Iris pigment epithelial cell (primary cell): ENCODE measurements at places on chromosomes 16 and 17.
A peak's percentile ranks its signal among the peaks of the same experiment; 100 is the strongest.

GRCh38 chr16:88815901-88816589 is 4.3 kb upstream of the APRT start:
- DNase-seq = no peak

DNA sequence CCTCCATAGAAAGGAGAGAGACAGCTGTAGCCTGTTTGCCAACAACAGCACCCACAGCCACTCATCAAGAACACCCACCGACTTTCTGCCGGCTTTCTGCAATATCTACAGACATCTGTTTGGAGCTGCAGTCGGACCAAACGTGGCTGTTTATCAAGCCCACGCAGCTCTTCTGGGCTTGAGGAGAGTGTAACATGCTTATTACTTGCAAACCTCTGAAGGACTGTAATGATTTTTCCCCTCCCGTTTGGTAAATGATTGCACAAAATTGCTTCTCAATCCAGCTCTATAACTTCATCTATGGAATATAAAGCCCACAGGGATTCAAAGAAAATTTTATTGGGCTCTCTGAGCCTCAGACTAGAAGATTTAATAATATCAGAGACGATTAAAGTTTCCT is 100.5 kb downstream of the VAT1L start:
- DNase-seq = no peak

- no peak for DNase-seq
Measured at GRCh38 chr17:31654936-31655335, 204.1 kb downstream of the COPRS start.

DNA sequence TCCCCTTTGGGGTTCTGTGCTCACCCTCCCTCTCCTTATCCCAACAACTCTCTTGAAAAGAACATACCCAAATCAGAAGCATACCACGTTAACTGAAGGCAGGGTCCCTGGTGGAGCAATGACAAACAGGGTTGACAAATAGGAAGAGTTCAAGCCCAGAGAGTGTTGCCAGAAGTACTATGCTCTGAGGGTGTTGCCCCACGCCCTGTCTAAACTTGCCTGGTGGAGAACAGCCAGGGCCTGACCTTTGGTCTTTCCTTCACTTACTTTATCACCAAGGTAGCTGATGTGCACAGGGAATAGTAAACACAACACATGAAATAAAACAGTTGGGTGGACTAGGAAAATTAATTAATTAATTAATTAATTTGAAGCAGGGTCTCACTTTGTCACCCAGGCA is 23.3 kb downstream of the ZNF75A start:
- DNase-seq = no peak

DNA sequence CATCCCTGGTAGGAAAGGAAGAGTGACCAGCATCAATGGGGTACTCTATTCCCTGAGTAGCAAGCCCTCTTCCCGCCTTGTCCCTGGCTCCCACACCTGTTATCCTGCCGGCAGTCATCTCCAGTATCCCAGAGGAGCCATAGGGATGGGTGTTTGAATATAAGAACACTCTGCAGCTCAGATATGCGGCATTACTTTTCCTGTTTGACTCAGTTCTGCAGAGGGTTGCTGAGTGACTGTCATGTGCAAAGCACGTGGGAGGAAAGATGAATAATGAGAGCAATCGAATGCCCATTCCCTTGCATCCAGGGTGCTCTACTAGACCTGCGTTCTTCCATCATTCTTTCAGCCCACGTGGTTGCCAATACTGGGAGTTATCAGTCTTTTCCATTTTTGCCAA is 115.1 kb downstream of the PRKCB start:
- no peak for DNase-seq

GRCh38 chr16:70158261-70158939 is 15.2 kb upstream of the CLEC18C start:
- no peak for DNase-seq

DNA sequence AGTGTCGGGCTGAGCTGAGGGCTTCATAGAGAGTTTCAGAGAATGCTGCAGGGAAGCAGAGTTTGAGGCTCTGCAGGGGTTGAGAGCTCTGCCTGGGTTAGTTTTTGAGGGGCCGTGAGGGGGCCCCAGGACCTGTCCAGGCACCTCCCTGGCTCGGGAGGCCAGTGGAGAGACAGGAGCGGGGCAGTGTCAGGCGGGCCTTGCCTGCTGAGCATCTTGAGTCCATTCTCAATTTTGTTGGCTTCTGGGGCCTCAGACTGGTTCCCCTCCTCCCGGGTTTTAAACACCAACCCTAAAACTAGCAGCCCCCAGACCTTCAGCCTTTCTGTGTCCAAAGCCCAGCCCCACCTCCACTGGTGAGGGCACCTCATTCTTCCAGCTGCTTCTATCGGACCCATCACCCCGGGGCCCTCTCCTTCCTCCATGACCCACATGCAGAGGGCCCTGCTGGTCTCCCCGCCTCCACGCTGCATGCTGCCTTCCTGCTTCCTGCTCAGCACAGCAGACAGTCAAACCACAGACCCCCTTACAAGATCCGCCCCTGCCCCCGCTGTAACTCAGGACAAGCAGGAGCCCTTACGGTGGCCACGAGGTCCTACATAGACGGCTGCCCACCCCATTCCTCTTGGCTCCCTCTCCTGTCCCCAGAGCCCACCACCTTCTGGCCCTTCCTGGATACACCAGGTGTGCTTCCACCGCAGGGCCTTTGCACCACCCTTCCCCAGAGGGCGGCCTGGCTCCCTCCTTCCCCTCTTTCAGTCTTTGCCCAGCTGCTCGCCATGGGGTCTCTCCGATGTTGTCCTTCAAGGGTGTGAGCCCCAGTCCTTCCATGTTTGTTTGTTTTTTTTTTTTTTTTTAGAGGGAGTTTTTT is 3.8 kb downstream of the RNF213 start:
- no peak for DNase-seq

- peak; percentile 57 for DNase-seq
Measured at GRCh38 chr17:29131814-29132682, 48.1 kb downstream of the MYO18A start.

GRCh38 chr16:56946767-56947603 is 14.8 kb upstream of the CETP start:
- no peak for DNase-seq

GRCh38 chr16:73170612-73171038 is 122.7 kb upstream of the ZFHX3 start:
- DNase-seq = no peak

DNA sequence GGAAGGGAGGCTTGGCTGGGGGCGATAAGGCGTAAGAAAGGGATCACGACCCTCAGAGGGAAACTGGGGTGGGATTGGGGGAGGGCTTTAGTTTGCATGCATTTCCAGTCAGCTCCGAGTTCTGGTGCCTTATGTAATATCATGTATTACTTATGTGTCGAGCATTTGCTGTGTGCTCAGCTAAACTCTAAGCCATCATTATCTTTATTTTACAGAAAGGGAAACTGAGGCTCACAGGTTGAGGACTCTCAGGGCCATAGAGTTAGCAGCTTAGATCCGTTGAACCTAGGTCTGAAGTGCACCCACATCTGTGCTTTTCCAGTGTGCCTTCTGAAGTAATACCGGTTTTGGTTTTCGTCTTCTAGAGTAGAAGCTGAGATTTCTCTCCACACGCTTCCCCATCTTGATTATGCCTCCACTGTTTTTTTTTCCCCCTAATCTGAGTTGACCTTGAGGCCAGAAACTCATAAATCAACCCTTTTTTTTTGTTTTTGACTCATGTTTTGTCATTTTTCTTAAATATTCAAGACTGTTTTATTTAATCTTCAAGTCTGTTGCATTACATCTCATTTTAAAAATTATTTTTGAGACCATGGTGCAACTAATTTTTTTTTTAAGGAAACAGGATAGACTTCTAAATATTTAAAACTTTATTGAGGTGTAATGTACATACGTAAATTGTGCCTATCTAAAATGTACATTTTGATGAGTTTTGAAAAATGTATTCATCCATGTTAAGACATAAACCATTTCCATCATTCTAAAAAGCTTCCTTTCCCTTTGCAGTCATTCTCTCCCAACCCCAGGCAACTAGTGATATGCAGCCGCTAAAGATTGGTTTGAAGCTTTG is 741 bp downstream of the CYB5B start:
- peak; percentile 11 for DNase-seq

DNA sequence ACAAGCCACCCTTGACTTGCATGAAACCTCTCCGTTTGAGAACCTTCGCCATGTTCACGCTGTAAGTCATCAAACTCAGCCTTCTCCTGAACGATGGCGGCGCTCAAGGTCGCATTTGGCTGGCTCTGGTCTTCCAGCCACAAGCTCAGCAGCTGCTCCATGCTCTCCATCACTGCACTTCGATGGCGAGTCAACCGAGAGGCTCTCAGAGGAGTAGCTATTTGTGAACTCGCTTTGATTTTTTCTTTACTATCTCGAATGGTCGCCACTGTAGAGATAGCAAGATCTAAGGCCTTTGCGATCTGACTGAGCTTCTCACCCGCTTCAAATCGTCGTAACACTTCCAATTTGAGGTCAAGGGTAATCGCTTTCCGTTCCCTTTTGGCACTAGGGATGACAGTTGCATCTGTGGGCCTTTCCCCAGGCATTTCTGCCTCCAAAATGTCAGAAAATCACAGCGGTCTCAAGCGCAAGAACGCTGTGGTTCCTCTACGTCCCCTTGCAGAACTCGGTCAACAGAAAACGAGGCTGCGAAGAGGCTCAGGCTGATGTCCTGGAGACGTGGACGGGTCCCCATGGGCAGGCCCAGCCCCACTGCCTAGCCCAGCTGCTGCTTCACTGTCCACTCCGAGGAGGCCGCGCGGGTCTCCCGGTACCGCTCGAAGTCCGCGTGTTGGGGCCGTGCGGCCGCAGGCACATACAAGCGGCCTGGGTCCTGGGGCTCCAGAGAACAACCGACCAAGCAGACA is 23.1 kb downstream of the DEF8 start:
- no peak for DNase-seq

- no peak for DNase-seq
Measured at GRCh38 chr17:75752802-75753513, 12.0 kb downstream of the GALK1 start.

GRCh38 chr17:35627417-35627816 is 40.3 kb downstream of the AP2B1 start:
- DNase-seq = peak; percentile 1
